ENCODE measurements at places on chromosomes 3 and 15. TPM values are rescaled to one million over a fixed set of nuclear protein-coding genes. Genes with fewer than 3 reads are reported as not detected.
A peak's percentile ranks its signal among the peaks of the same experiment; 100 is the strongest.

- no peak overlapping the region for H3K27ac ChIP-seq
- no peaks in the 10 kb centered on the region for H3K27me3 ChIP-seq
- H3K4me3 ChIP-seq, result no peak overlapping the region
- H3K4me1 ChIP-seq, result no peaks in the 10 kb centered on the region
Measured at GRCh38 chr3:96182756-96183155, 631.6 kb upstream of the EPHA6 start.

DNA sequence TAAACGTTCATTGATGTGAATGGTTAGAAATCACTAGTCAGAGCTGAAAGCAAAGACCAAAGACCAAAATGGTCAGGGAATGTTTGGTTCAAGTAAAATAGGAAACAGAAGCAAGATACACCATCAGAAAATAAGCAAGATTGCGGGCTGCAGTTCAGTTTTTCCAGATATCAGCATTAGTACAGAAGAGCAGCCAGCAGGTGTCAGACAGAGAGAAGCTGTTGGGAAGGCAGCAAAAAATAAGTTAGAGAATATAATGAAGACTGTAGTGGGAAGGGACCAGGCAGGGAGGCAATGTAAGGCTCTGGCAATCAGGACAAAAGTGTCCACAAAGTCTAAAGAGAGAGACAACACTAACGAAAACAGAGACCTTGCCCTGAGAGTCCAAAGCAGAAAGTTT, 639.4 kb upstream of the NAALADL2 start:
- H3K36me3 ChIP-seq, result no peaks in the 10 kb centered on the region
- no peaks in the 10 kb centered on the region for H3K27me3 ChIP-seq
- no peaks in the 10 kb centered on the region for H3K4me1 ChIP-seq
- no peak for DNase-seq
- H3K27ac ChIP-seq, result no peak overlapping the region

The FAM162A gene
- total RNA-seq, result 32.8 TPM

The C3orf52 gene
- 2.3 TPM for total RNA-seq

- no peak overlapping the region for H3K4me3 ChIP-seq
- H3K36me3 ChIP-seq, result no peaks in the 10 kb centered on the region
- H3K27ac ChIP-seq, result no peak overlapping the region
- no peak for DNase-seq
- H3K4me1 ChIP-seq, result peaks cover 56% of the 10 kb centered on the region
- H3K27me3 ChIP-seq, result no peaks in the 10 kb centered on the region
Measured at GRCh38 chr3:72397586-72397985, 450.7 kb downstream of the SHQ1 start.

The CLDN18 gene
- not detected for total RNA-seq

- H3K4me3 ChIP-seq, result no peak overlapping the region
- no peaks in the 10 kb centered on the region for H3K36me3 ChIP-seq
- DNase-seq, result no peak
- H3K27me3 ChIP-seq, result no peaks in the 10 kb centered on the region
Measured at GRCh38 chr3:53079791-53080555, 34.1 kb upstream of the SFMBT1 start.

GRCh38 chr15:100152463-100152862, 189.3 kb downstream of the ADAMTS17 start:
- no peaks in the 10 kb centered on the region for H3K4me1 ChIP-seq
- H3K4me3 ChIP-seq, result no peak overlapping the region
- H3K36me3 ChIP-seq, result no peaks in the 10 kb centered on the region
- no peak for DNase-seq
- no peaks in the 10 kb centered on the region for H3K27me3 ChIP-seq

The GLDN gene
- not detected for total RNA-seq

GRCh38 chr15:50116477-50116876, 2.6 kb downstream of the ATP8B4 start:
- no peaks in the 10 kb centered on the region for H3K27me3 ChIP-seq
- DNase-seq, result no peak
- H3K27ac ChIP-seq, result no peak overlapping the region
- H3K36me3 ChIP-seq, result no peaks in the 10 kb centered on the region

GRCh38 chr3:173690542-173691180, 293.1 kb downstream of the NLGN1 start:
- no peaks in the 10 kb centered on the region for H3K4me1 ChIP-seq
- no peak overlapping the region for H3K27ac ChIP-seq
- H3K4me3 ChIP-seq, result no peak overlapping the region
- DNase-seq, result no peak

- no peaks in the 10 kb centered on the region for H3K4me1 ChIP-seq
- H3K27me3 ChIP-seq, result no peaks in the 10 kb centered on the region
- no peak for DNase-seq
Measured at GRCh38 chr3:120129718-120130513, 35.7 kb upstream of the GSK3B start.

- H3K27ac ChIP-seq, result no peak overlapping the region
- no peaks in the 10 kb centered on the region for H3K4me1 ChIP-seq
- no peaks in the 10 kb centered on the region for H3K27me3 ChIP-seq
- no peak for DNase-seq
- H3K36me3 ChIP-seq, result no peaks in the 10 kb centered on the region
Measured at GRCh38 chr3:87546216-87546615, 269.8 kb upstream of the POU1F1 start.

GRCh38 chr3:34703053-34703452, 904.6 kb downstream of the PDCD6IP start:
- no peak for DNase-seq
- no peaks in the 10 kb centered on the region for H3K36me3 ChIP-seq
- H3K27ac ChIP-seq, result no peak overlapping the region
- no peaks in the 10 kb centered on the region for H3K27me3 ChIP-seq
- H3K4me3 ChIP-seq, result no peak overlapping the region
- no peaks in the 10 kb centered on the region for H3K4me1 ChIP-seq

- H3K36me3 ChIP-seq, result peaks cover 32% of the 10 kb centered on the region
- H3K27ac ChIP-seq, result no peak overlapping the region
- no peaks in the 10 kb centered on the region for H3K27me3 ChIP-seq
- H3K4me1 ChIP-seq, result no peaks in the 10 kb centered on the region
- no peak for DNase-seq
Measured at GRCh38 chr3:32725721-32726120, 40.7 kb downstream of the CNOT10 start.

DNA sequence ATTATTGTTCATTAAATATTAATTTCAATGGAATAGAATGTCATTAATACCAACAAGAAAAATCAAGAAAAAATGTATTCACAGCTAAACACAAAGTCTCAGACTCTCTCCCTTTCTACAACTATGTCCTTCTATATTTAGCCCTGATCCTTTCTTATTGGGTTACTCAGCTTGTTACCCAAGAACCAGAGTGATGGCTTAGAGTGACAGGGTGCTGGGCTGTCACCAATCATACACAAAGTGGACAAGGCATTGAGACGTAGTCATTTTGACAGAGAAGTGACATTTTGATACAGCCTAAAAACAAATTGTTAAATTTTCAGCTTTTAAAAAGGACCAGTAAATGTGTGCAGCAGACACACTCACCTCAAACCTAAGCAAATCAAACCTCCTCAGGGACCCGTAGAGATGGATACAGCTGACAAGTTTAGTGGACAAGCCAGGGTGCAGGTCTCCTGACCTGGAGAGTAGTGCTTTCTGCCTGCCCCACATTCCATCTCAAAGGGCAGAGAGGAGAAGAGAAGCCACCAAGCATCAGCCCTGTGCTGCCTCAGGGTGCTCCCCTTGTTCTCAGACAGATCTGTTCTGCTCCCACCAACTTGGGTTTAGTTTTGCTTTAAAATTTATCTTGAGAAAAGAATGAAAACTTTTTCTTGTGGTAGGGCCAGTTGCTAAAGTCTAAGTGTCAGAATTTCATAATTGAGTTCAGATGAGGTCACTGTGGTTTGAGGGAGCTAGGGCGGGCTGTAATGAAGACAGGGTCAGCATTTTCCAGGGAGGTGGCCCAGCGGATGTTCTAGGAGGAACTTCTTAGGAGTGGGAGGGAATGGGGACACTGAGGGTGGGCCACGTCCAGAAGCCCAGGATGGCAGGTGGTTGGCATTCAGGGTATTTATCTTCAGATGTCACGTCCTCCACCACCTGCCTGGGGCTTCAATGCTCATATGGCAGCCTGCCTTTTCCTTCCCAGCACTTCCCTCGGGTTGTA, 136.5 kb upstream of the TBL1XR1 start:
- peaks cover 11% of the 10 kb centered on the region for H3K4me1 ChIP-seq
- no peak overlapping the region for H3K27ac ChIP-seq
- no peak overlapping the region for H3K4me3 ChIP-seq

DNA sequence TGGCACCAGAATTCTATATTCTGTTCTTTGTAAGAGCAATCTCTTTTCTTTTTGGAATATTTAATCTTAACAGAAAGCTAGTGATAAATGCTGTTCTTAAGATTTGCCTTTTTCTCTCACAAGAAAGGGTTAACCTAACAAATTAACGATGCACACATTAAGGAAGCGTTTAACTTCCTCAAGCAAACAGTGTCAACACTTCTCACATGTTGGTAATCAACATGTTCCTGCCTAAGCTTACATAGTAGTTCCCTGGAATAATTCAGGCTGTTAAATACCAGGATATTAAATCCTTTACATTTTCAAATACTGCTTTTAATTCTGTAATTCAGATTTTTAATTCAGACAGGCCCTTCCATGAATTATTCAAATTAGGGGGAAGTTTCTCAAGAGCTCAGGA, 67.4 kb upstream of the RPL35A start:
- DNase-seq, result no peak
- H3K4me1 ChIP-seq, result no peaks in the 10 kb centered on the region
- H3K27ac ChIP-seq, result no peak overlapping the region
- H3K27me3 ChIP-seq, result no peaks in the 10 kb centered on the region
- H3K36me3 ChIP-seq, result peaks cover 15% of the 10 kb centered on the region

The ITIH3 gene
- total RNA-seq, result not detected

- no peaks in the 10 kb centered on the region for H3K4me1 ChIP-seq
- H3K36me3 ChIP-seq, result no peaks in the 10 kb centered on the region
- H3K4me3 ChIP-seq, result no peak overlapping the region
Measured at GRCh38 chr3:147267434-147267833, 138.9 kb downstream of the ZIC4 start.

GRCh38 chr15:65529762-65530317, 423 bp upstream of the HACD3 start:
- H3K4me1 ChIP-seq, result peaks cover 24% of the 10 kb centered on the region
- H3K36me3 ChIP-seq, result no peaks in the 10 kb centered on the region
- no peak for DNase-seq
- no peaks in the 10 kb centered on the region for H3K27me3 ChIP-seq
- peak overlapping the region; percentile 52 for H3K4me3 ChIP-seq

DNA sequence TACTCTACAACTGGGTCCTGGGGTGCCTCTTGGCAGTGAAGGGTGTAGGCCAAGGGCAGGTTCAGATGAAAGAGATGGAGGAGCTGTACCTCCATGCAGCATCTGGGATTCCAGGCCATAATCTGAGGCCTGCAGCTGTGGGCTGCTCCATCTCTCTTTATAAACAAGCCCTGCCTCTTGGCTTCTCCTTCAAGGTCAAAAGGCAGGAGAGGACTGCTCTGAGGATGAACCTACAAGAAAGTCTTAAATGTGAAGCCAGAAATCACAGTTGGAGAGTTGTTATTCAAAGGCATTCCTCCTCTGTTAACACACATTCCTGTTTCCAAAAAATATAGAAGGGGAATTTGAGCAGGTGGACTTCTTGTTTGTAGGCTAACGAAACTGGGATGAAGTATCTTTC, 355.5 kb downstream of the NTRK3 start:
- H3K4me1 ChIP-seq, result no peaks in the 10 kb centered on the region
- H3K4me3 ChIP-seq, result no peak overlapping the region
- DNase-seq, result no peak
- H3K27me3 ChIP-seq, result no peaks in the 10 kb centered on the region
- no peaks in the 10 kb centered on the region for H3K36me3 ChIP-seq
- H3K27ac ChIP-seq, result no peak overlapping the region

- no peak overlapping the region for H3K4me3 ChIP-seq
- no peak overlapping the region for H3K27ac ChIP-seq
- H3K4me1 ChIP-seq, result no peaks in the 10 kb centered on the region
- no peak for DNase-seq
Measured at GRCh38 chr15:83571820-83572707, 81.9 kb upstream of the ADAMTSL3 start.

DNA sequence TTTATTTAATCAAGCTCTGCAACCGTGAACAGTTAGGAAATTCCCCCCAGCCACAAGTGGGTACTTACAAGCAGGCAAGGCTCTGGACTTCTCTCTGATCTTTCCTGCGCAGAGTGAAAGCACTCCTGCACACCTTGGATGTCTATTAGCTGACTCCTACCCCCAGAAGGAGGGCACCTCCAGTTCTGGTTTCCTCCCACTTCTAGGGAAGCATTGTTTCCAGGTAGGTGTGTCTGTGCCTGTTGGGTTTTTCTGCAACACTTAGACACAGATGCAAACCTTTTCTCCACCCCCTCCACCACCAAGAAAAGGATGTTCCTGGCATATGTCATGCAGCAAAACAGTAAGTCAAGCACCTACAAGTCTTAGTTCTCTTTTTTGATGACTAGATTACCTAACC, at the start of gene ZBED2:
TSS of gene ZBED2 (minus strand) at position 115 of the 400 bp plus-strand sequence. CDS start 1,145 bp downstream, outside the sequence.
- H3K27ac ChIP-seq, result no peak within 1 kb of the TSS
- no peaks in the 10 kb centered on the region for H3K27me3 ChIP-seq
- H3K4me3 ChIP-seq, result no peak within 1 kb of the TSS
- peaks cover 21% of the 10 kb centered on the region for H3K36me3 ChIP-seq

GRCh38 chr3:53643757-53644156, 149.3 kb downstream of the CACNA1D start:
- H3K4me3 ChIP-seq, result no peak overlapping the region
- no peaks in the 10 kb centered on the region for H3K4me1 ChIP-seq
- no peak for DNase-seq
- no peaks in the 10 kb centered on the region for H3K36me3 ChIP-seq
- no peak overlapping the region for H3K27ac ChIP-seq
- no peaks in the 10 kb centered on the region for H3K27me3 ChIP-seq

DNA sequence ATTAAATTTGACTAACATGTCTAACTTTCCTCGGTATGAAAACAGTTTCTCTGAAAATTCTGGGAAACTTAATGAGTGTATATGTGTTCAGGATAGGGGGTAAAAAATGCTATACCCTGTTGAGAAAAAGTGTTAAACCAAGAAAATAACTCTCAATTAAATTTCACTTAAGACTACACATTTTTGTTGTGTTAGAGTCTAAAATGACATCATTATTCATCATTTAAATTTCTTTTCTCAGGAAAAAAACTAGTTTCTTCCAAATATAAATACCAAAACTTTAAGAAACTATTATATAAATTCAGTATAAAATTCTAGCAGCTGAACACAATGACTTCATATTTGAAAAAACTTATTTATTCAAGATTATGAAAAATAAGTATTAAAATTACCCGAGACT, 52.2 kb downstream of the ZNF148 start:
- H3K4me3 ChIP-seq, result no peak overlapping the region
- no peak for DNase-seq
- H3K27me3 ChIP-seq, result no peaks in the 10 kb centered on the region
- H3K27ac ChIP-seq, result no peak overlapping the region
- H3K36me3 ChIP-seq, result peaks cover 22% of the 10 kb centered on the region

- no peaks in the 10 kb centered on the region for H3K4me1 ChIP-seq
- no peaks in the 10 kb centered on the region for H3K36me3 ChIP-seq
- DNase-seq, result no peak
- no peak overlapping the region for H3K4me3 ChIP-seq
- H3K27me3 ChIP-seq, result no peaks in the 10 kb centered on the region
Measured at GRCh38 chr3:144221761-144222160, 250.1 kb downstream of the DIPK2A start.

DNA sequence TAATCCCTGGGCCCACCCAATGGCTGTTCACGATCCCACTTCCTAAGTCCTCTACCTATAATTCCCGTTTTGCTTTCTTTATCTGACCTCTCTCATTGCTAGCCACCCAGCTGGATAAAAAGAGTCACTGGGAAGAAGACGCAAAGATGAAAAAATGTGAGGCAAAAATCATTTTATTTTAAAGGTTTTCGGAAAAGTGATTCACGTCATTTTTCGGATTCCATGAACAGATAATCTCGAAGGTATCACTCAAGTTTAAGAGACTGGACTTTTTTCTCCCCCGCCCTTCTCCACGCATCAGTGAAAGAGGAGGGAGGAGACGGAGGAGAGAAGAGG, 266.6 kb downstream of the CGGBP1 start:
- H3K27ac ChIP-seq, result no peak overlapping the region
- peaks cover 20% of the 10 kb centered on the region for H3K27me3 ChIP-seq
- H3K4me1 ChIP-seq, result no peaks in the 10 kb centered on the region
- H3K4me3 ChIP-seq, result no peak overlapping the region
- no peak for DNase-seq
